ENCODE measurements at places on chromosomes 12 and 14.

DNA sequence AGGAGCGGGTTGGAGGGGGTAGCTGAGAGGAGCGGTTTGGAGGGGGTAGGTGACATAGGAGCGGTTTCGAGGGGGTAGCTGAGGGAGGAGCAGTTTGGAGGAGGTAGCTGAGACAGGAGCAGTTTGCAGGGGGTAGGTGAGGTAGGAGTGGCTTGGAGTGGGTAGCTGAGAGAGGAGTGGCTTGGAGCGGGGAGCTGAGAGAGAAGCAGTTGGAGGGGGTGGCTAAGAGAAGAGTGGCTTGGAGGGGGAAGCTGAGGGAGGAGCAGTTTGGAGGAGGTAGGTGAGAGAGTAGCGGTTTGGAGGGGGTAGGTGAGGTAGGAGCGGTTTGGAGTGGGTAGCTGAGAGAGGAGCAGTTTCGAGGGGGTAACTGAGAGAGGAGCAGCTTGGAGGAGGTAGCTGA is 152.1 kb downstream of the GLT1D1 start:
- DNase-seq: no peak

- no peak for DNase-seq
Observed at GRCh38 chr12:121858662-121859572, at the start of gene HPD. Gene HPD, minus strand, starts transcription at chr12:121858859. Its CDS starts 36 bp downstream, at chr12:121858823.

- DNase-seq: no peak
Observed at GRCh38 chr12:4034921-4035320, 161.7 kb upstream of the PARP11 start.

- no peak for DNase-seq
Observed at GRCh38 chr12:98686603-98687002, 41.5 kb downstream of the APAF1 start.

GRCh38 chr14:81565441-81566290 is 32.0 kb upstream of the SEL1L start:
- DNase-seq: no peak

DNA sequence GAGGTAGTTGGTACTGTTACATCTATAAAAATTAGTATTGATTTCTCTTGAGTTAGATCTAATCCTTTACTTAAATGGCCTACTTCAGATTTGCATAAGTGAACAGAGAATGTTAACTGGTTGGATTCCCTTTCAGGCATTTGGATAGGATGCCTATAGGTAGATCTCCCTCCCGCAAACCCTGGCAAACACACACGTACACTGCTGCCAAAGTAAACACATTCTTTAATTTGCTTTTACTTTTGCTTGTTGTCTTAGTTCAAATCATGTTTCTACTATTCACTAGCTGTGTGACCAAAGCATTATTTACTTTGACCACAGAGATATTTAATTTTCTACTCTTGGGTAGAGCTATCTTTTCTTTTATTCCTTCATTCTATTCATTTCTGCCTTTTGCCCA is 936.1 kb upstream of the FBXO33 start:
- no peak for DNase-seq

DNA sequence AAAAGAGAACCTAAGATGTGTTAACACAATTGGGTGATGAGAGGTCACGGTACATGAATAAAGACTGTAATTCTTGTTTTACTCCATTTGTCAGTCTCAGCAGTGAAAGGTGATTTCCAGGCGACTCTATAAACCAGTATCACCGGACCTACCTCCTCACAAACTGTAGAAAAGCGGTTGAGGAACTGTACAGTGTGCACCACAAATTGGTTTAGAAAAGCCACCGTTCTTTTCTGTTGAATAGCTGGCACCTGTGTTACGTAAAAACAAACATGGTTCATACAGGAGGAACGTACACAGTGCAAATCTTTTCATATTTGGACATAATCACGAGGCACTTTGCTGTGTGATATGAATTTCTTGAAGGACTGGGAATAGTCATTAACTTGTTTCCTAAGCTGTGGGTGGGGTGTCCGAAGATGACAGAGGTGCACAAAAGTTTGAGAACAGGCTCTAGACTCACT is 663 bp downstream of the WASHC3 start:
- no peak for DNase-seq
